ENCODE measurements at places on chromosomes 5 and 9. TPM values are rescaled to one million over a fixed set of nuclear protein-coding genes. Genes with fewer than 3 reads are reported as not detected.

Gene SOX30
- total RNA-seq, result not detected

Gene KIF20A
- total RNA-seq, result 61.7 TPM

Gene TCOF1
- total RNA-seq, result 28.1 TPM

Gene PCDHA1
- total RNA-seq, result not detected

Gene PCDHA12
- total RNA-seq, result under 0.01 TPM

Gene CATSPER3
- under 0.01 TPM for total RNA-seq

Gene NDUFAF2
- 14.7 TPM for total RNA-seq

Gene CLIC3
- total RNA-seq, result 0.29 TPM

Gene LCN9
- total RNA-seq, result not detected

Gene CDX1
- not detected for total RNA-seq

Gene TEK
- total RNA-seq, result 89.3 TPM

Gene LHX2
- total RNA-seq, result not detected

Gene FAT2
- under 0.01 TPM for total RNA-seq

Gene DOK3
- 3.3 TPM for total RNA-seq

Gene TMEM232
- 0.67 TPM for total RNA-seq

Gene FOXD4
- 0.19 TPM for total RNA-seq

Gene SEMA6A
- 9.5 TPM for total RNA-seq

Gene GPR150
- 0.33 TPM for total RNA-seq

Gene TAL2
- total RNA-seq, result not detected

Gene IFNA21
- not detected for total RNA-seq

Gene ZNF883
- 0.65 TPM for total RNA-seq

Gene SEMA5A
- total RNA-seq, result 0.10 TPM

Gene MSANTD3
- 85.9 TPM for total RNA-seq

Gene PPP3R2
- total RNA-seq, result not detected

Gene PCDHGA8
- total RNA-seq, result 2.9 TPM

Gene ZNF608
- total RNA-seq, result 18.2 TPM

Gene DAB2IP
- total RNA-seq, result 37.1 TPM

Gene GAPT
- not detected for total RNA-seq

Gene EQTN
- not detected for total RNA-seq

Gene FGF10
- not detected for total RNA-seq

Gene PPP1R2B
- not detected for total RNA-seq

Gene ZNF79
- total RNA-seq, result 14.4 TPM

Gene POU5F2
- 2.2 TPM for total RNA-seq

Gene AHRR
- total RNA-seq, result 6.2 TPM

Gene SPINK4
- not detected for total RNA-seq

Gene SET
- total RNA-seq, result 371 TPM

Gene SCGB3A2
- total RNA-seq, result not detected

Gene PTPRD
- 51.9 TPM for total RNA-seq

Gene FAM169A
- total RNA-seq, result under 0.01 TPM

Gene MVB12B
- 10.1 TPM for total RNA-seq

Gene FOXI1
- under 0.01 TPM for total RNA-seq

Gene IFNK
- not detected for total RNA-seq

Gene TYRP1
- 1.1 TPM for total RNA-seq

Gene DMRT2
- not detected for total RNA-seq

Gene SHOC1
- total RNA-seq, result not detected

Gene GABRA6
- not detected for total RNA-seq

Gene UBAP2
- total RNA-seq, result 38.0 TPM
